ENCODE measurements at places on chromosomes 16 and 17.

GRCh38 chr16:86215979-86216585 lies 294.2 kb upstream of the FOXF1 start:
- no peak for DNase-seq

- DNase-seq, result no peak
Observed at GRCh38 chr17:20032636-20033035, 23.5 kb downstream of the SPECC1 start.

- DNase-seq, result no peak
Observed at GRCh38 chr16:31348579-31348978, 6.4 kb upstream of the ITGAX start.

GRCh38 chr17:61149862-61150362 lies 249.7 kb upstream of the TBX2 start:
- DNase-seq, result no peak

GRCh38 chr17:50986989-50987660 lies 121.0 kb upstream of the TOB1 start:
- DNase-seq, result peak; percentile 80
